Memory B cell (primary cell): ENCODE measurements at places on chromosomes 4 and X.
A peak's percentile ranks its signal among the peaks of the same experiment; 100 is the strongest.

DNA sequence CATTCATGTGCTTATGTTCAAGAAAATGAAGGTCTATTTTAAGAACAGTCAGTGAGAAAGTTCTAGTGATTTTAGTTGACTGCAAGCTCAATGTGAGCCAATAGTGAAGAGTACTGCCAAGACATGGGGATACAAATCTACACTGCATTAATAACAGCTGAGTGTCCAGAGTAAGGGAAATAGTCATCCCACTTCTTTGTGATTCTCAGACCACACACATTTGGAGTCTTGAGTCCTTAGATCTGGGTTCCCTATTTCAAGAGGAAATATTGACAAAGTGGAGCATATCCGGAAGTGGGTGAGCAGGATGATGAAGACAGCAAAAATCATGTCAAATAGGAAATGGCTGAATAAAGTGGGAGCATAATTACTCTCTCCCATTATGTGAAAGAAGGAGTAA, 171.1 kb downstream of the LARP7 start:
- DNase-seq = no peak

- DNase-seq = no peak
Observed at GRCh38 chr4:43277003-43277402, 384.5 kb downstream of the GRXCR1 start.

GRCh38 chr4:167035390-167035789, 198.9 kb downstream of the SPOCK3 start:
- no peak for DNase-seq

- DNase-seq = no peak
Observed at GRCh38 chrX:78182881-78183280, 43.4 kb upstream of the TAF9B start.

DNA sequence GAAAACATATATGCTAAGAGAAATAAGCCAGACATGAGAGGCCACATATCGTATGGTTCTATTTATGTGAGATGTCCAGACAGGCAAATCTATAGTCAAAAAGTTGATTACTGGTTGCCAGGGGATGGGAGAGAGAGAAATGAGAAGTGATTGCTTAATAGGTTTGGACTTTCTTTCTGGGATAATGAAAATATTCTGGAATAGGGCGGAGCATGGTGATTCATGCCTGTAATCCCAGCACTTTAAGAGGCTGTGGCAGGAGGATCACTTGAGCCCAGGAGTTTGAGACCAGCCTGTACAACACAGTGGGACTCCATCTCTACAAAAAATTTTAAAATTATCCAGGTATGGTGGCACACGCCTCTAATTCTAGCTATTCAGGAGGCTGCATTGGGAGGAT, 22.4 kb downstream of the RBM47 start:
- DNase-seq = no peak

GRCh38 chrX:67543818-67544217, at the start of gene AR:
Gene AR (plus strand): TSS chrX:67544021. CDS start chrX:67545147, 1,126 bp downstream.
- DNase-seq = no peak

- no peak for DNase-seq
Observed at GRCh38 chrX:77755561-77755960, 30.5 kb downstream of the ATRX start.

- DNase-seq = no peak
Observed at GRCh38 chr4:4408576-4409335, 21.9 kb downstream of the NSG1 start.

DNA sequence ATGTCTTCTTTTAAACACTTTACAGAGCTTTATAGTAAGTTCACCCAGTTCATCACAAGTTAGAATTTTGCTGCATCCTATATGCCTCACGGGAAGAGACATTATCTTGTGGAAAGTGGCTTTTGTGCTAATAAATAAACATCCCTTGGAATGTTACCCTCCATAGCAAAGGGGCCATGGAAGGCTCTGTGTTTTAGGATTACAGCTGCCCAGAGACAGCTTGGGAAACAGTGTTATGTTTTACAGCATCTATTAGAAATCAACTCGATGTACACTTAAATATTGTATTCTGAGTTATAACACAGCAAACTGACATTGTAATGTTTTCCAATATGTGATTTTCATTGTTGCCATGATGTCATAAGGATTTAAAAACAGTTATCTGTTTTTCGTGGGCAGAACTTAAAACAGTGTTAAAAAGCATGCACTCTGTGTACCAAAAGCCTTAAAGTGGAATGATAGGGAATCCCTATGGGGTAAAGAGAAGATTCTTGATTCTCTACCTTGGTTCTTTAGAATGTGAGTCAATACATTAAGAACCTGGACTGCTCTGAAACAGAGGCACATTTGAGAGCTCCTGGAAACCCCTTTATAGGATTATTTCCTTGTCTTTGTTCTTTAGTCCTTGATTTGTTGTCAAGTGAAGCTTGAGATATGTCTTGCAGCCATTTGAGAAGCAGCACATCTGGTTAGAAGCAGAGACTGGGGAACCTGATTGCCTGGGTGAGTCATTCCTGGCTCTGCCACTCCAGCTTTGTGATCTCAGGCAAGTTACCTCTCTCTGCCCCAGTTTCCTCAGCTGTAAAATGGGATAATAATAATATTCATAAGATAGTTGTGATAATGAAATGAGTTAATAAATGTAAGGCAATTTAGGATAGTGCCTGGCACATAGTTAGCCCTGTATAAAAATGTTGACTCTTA, 41.6 kb downstream of the ARHGAP10 start:
- no peak for DNase-seq

DNA sequence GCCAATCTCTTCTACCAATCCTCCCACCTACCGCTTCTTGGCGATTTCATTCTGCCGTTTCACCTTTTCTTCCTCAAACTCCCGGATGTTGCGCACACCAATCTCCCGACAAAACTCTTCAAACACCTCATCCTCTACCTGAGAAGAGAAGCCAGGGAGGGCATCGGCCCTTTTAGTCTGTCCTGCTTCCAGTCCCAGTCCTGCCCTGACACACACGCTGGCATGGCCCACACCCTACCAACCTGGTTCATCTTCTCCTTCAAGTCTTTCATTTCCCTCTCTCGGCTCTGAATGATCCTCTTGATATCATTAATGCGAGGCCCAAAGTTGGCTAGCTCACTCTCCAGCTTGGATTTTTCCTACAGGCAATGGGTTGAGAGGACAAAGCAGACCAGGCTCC, 18.9 kb downstream of the SMC1A start:
- DNase-seq = no peak

- no peak for DNase-seq
Observed at GRCh38 chr4:40458683-40459082, 123.5 kb downstream of the CHRNA9 start.

DNA sequence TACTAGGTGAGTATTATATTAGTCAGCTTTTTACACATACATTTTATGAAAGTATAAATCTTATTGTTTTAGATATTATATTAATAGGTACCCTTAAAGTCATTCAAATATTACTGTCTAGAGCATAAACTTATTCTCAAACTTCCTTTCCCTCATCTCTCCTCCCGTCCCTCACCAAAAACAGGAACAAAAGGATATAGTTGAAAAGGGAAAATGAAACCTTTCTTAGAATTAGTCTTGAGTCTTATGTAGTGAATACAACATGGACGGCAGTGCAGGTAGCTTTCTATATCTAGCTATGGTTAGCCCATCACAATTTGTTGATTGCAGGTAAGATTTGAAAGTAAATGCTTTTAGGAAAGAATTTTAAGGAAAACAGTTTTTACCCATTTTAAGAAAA, 65.6 kb downstream of the RBPJ start:
- DNase-seq = no peak

DNA sequence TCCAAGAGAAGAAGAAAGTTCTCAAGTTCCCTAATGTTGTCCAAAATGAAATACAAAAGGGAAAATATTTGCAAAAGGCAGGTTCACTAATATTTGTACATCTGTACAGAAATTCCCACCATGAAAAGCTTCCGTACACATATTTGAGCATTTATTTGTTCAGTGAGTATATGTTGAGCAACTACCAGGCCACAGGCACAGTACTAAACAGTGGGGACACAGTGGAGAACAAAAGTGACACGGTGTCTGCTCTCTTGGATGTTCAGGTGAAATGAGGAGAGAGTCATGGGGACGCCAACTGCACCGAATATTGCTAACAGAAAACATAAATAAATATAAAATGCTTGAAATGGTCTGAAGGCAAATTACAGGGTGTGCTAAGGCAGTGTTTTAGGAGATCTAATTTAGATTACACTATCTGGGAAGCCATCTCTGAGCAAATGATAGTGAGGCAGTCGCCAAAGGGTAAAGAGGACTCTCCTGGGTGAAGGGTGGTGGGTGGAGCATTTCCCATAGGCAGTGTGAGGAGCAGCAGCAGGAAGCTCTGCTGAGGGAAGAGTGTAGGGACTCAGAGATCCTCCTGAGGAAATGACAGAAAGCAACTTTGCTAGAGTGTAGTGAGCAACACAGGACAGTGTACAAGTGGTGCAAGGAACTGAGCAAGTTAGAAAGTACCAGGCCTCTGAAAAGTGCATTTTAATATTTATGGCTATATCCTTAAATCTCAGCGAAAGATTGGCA, 375.2 kb downstream of the GALNTL6 start:
- no peak for DNase-seq

DNA sequence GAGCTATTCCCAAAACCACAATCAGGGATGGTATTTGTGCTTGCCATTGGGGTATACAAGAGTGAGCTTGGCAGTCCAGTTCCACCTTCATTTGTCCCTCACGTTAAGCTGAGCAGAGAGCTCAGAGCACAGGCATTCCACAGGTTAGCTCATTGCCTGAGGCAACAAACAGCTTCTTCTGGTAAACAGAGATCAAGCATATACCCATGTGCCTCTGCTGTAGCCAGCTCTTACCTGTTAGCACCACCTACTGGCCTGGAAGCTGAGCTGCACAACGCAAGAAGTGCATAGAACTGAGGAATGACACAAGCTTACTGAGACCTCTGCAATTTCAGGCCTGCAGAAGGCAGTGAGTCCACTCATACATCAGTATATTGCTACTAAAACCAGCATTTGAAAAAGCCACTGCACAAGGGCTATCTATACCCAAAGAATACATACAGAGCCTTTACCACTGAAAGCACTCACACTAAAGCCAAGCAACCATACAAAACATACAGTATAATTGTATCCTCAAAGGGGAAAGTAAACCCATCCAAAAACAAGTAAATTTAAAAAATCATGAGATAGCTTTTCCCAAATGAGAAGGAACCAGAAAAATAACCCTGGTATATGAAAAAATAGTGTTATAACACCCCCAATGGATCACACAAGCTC, 258.3 kb upstream of the GABRA2 start:
- no peak for DNase-seq

DNA sequence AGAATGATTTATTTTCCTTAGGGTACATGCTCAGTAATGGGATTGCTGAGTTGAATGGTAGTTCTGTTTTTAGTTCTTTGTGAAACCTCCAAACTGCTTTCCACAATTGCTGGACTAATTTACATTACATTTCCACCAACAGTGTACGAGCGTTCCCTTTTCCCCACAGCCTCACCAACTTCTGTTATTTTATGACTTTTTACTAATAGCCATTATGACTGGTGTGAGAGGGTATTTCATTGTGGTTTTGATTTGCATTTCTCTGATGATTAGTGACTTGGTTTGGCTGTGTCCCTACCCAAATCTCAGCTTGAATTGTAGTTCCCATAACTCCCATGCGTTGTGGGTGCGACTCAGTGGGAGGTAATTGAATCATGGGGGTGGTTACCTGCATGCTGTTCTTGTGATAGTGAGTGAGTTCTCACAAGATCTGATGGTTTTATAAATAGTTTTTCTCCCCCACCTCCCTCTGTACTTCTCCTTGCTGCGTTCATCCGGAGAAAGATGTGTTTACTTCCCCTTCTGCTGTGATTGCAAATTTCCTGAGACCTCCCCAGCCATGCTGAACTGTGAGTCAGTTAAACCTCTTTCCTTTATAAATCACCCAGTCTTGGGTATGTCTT, 95.1 kb downstream of the GBA3 start:
- DNase-seq = no peak

DNA sequence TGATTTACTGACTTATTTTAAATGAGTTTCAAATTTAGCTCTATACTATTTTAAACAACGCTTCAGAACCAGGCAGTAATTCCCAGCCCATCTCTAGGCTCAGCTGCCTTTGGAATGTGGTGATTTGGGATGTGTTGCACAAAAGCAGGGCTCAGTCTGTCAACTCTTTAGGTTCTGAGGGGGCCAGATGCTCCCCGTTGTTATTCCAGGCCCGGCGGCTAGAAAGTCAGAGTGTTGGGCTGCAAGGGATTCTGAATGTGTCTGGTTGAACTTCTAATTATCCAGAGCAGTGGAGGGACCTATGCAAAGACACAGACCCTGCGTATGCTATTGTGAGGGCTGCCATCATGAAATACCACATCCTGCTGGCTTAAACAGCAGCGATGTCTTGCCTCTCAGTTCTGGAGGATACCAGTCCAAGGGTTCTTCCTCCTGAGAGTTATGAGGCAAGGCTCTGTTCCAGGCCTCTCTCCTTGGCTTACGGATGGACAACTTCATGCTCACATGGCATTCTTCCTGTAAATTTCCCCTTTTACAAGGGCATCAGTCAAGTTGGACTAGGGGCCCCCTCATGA, 123.2 kb upstream of the TRIM2 start:
- no peak for DNase-seq

DNA sequence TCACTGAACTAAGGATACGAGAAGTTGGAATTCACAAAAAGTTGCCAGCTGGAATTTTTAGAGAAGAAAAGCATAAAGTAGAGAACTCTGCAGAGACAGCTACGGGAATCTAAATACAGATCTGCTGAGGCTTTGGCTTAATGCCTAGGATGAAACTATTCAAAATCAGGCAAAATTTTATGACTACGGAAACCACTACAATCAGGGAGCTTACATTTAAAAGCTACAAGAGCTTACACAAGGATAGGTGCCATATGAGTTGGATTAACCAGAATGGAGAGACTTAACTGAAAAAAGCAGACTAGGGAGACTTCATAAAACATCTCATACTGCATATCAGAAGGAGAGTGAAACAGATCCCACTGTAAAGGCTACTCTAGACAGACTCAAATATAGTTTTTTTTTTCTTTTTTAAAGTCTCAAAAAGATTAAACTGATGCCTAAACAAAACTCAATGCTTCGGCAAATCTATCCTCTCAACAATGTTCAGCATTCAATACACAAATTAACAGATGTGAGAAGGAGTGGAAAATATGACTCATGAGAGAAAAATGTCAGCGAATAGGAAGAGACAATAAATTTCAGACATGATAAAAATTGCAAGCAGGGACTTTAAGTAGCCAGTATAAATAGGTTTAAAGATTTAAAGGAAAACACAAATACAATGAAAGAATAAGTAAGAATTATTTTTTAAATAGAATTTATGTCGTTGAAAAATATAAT, 586.1 kb downstream of the FSTL5 start:
- DNase-seq = no peak

- DNase-seq = no peak
Observed at GRCh38 chr4:153962311-153963039, 173.6 kb upstream of the SFRP2 start.

DNA sequence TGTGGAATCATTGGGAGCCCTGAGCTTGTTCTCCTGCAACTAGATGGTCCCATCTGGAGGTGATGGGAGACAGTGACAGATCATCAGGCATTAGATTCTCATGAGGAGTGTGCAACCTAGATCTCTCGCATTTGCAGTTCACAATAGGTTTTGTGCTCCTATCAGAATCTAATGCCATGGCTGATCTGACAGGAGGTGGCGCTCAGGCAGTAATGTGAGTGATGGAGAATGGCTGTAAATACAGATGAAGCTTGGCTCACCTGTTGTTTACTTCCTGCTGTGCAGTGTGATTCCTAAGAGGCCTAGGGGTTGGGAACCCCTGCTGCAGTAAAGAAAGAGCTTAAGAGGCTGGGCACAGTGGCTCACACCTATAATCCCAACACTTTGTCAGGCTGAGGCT, 42.2 kb upstream of the PUDP start:
- DNase-seq = no peak

- DNase-seq = peak; percentile 61
Observed at GRCh38 chr4:12633053-12633651, 851.0 kb downstream of the RAB28 start.

- DNase-seq = no peak
Observed at GRCh38 chrX:3445806-3446490, 99.5 kb upstream of the MXRA5 start.
